AG04449 (cell line): ENCODE measurements at places on chromosomes 4 and X.

DNA sequence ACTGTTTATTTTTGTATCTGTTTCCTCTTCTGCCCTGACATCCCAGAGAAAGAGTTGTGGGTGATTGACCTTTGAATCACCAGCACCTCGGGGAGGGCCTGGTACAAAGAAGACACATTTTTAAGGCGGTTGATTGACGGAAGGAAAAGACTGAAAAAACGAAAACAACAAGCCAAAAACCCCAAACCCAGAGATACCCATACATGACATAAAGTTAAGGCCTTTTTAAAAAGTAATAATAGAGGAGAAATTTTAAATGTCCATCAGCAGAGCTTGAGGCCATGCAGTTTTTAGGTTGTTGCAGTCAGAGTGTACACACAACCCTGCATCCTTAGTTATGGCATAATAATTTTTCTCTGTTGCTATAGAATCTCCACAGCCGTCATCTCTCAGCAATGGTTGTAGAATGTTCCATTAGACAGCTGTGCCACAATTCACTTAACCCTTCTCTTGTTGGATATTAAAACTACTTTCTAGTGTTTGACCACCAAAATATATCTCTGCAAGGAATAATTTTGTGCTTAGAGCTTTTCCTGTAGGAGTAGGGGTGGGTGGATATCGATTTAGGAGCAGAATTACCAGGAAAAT is 110.2 kb downstream of the GNL3L start:
- DNase-seq = no peak

- no peak for DNase-seq
Observed at GRCh38 chr4:5881340-5881739, 11.5 kb downstream of the CRMP1 start.

DNA sequence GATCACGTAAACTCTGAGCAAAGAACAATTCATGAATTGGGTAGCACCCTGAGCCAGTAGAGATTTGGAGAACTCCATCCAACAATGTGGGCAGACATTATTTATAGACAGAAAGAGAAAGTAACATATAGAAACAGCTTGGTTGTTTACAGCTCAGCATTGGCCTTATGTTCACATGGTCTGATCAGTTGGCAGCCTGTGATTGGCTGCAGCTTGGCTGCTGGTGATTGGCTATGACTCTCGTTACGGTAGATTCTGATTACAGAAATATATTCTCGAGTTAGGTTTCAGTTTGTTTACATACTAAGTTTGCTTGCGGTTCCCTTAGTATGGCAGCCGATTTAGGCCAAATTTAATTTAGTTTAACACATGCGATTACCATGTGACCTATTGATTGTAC is 663.4 kb downstream of the RAPGEF2 start:
- DNase-seq = no peak

DNA sequence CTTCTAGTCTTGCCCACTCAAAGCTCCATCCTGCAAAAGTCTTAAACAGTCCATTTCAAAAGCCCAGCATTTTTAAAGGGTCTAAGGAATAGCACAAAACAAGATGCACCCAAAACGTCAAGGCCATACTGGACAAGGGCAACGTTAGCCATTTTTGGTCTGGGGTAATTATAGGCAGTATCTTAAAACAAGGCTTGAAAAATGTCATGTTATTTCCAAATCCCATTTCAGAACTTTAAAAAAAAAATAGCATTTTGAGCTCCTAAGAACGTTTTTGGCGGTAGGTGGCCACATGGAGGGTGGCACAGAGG is 584 bp upstream of the TMEM165 start:
- no peak for DNase-seq

- no peak for DNase-seq
Observed at GRCh38 chr4:2067446-2068197, 8.5 kb downstream of the NAT8L start.

- no peak for DNase-seq
Observed at GRCh38 chrX:137352101-137352660, 213.7 kb upstream of the ZIC3 start.

DNA sequence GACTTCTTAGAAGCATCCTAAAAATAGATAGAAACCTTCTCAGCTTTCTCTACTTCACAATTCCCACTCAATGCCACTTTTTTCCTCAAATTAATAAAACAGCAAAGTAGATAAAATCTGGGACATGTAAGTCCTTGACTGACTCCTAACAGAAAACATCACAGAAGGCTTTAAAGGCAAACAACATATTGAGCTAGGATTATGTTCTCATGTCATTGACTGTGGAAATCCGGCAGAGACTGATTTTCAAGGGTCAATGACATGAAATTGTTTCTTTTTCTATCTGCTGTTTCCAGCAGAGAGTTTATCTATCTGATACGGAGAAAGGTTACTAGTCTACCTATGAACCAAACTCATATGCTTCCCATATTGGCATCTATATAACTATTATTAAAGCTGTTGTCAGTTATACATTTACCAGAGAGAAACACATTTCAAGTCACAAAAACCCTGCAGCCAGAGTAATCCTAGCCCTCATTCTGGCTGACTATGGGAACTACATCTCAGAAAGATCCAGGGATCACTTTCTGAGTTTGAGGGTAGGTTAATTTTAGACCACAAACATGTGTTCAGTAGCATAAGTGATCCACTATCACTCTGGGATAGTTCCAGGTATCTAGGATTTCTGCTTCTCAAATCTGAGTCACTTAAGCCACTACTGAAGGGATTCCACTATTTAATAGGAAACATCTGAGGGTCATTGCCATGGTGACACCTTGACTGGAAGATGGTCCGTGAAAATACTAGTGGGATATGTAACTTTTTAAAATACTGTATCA is 147.6 kb downstream of the PPP3CA start:
- DNase-seq = no peak

DNA sequence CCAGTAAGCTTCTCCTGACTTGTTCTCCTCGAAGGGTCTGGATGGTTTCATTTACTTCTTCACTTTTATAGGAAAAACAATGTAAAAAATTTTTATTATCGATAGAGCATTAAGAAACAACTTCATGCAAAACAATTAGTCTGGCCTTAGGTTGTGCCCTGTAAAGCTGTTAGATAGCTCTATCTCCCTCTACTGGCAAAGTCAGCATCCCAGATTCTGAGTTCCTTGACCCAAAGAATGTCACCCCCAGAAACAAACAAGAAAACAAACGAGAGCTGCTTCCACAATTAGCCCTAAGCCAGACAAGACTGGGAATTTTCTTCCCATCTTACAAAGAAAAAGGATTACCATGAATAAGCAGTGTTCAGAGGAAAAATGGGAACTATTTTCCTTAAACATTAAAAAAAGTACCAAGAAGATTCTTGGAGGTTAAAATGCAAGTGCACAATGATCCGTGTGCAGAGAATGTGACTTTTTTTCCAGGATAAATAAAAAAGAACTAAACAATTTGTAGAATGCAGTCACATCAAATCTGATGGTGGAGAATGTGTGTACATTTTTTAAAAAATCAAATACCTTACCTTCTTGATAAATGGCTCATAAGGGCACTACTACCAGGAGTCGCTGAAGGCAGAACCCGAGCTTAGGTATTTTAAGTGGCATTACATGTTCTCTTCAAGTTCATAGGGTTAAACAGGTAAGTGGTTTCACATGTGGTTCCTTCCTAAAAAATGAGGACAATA is 293.2 kb downstream of the FBXO8 start:
- peak; percentile 9 for DNase-seq

DNA sequence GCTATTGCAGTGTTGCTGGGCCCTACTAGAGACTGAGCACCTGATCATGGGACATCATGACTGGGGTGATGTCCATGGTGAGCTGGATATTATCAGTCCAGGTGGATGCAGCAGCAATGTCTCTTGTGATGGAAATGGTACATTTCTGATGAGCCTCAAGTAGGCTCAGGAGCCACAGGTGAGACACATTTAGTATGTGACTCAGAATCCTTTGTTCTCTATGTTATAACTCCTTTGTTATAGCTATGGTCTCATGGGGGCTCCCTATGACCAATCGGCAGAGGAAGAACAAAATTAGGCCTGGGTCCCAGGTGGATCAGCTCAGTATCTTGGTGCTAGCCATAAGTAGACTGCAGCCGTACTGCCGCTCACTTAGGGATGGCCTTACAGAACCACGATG is 107.9 kb upstream of the FAT1 start:
- no peak for DNase-seq

DNA sequence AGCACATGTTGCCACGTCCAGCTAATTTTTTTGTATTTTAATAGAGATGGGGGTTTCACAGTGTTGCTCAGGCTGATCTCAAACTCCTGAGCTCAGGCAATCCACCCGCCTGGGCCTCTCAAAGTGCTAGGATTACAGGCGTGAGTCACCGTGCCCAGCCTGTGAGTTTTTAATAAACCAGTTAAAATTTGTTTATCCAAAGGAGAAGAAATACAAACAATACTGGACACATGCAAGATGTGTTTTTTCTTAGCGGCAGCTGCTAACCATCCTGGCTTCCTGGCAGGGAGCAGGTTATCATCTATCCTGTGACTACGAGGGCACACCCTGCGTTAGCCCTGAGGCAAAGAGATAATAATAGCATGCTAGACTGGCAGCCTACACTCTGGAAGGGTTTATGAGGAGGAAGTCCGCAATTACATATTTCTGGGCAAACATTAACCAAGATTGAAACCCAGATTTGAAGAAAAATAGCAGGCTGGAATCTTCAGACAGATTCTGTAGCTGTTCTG is 191.4 kb downstream of the SPRY1 start:
- peak; percentile 29 for DNase-seq

- DNase-seq = no peak
Observed at GRCh38 chr4:3469386-3470243, 6.5 kb downstream of the DOK7 start.

DNA sequence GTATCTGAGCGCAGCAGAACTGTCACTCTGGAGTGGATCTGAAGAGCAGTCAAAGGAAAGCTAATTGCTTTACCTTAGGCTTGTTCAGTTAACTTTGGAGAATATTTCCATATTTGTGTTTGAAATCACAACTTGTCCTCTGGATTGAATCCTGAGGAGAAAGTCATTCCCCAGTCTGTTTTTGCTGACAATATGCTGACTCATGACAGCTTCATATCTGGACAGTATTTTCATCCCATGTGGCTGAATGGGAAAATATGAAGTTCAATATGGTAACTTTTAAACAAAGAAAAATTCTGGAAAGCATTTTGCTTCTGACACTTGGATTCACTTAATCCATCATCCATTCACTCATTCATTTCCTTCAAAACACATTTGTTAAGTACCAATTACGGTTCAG is 46.3 kb upstream of the MAGEC3 start:
- DNase-seq = no peak

GRCh38 chrX:103378990-103379389 is 2.7 kb downstream of the BEX3 start:
- no peak for DNase-seq

DNA sequence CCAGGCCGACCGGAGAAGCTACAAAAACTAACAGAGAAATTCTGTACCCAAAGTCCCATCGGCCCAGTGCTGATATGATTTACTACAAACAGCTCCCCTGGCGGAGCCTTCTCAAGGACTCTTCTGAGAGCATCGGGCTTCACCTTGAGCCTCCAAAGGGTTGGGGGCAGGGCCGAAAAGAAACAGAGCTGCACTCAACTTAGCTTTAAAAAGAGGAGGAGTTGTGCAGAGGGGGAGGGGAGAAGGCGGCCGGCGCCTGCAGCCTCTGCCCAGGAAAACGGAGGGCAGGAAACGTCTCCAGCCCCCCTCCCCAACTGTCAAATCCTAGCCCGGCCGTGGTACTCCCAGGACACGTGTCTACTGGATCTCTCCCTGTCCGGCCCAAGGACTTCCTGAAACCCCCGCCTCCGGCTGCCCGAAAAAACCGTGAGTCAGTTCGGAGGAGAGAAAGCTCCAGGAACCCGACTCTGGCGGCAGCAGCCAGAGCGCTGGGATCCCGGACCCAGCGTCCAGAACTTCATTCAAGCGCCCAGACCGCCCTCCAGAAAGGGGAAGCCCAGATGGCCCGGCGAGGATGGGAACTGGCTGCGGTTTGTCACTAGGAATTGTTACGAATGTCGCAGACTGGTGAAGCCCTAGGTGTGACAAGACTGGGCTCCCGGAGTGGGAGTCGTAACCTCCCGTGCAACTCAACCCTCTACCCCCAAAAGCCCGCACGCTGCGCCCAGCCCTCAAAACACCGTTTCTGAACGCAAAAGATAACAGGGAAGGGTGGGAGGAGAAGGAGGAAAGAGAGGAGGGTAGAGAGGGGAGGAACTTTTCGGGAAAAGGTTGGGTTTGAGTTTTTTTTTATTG is 973 bp downstream of the ADAMTS3 start:
- no peak for DNase-seq

DNA sequence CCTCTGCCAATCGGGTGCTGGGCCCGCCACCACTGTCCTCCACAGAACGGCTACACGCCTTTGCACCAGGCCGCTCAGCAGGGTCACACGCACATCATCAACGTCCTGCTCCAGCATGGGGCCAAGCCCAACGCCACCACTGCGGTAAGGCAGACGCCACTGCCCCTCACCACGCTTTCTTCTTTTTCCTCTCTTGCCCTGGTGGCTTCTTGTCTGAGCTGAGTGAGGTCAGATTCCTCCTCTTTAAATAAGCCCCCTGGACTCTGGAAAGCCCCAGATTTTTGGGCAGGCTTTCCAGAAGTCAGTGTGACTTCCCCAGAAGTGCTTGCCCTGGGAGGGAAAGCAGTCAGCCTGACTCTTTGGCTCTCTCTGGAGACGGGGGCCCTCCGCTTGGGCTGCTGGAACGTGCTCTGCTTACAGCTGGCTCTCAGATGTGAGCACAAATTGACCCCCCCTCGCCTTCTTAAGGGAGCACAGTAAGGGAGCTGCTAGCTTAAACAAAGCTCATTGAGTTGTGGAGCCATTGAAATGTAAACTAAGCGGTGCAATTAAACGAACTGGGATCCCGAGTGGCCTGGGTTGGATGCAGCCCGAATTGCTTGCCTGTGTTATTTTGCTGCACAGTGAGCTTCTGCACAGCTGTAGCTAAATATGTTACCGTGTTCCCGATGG is 243.1 kb downstream of the ANK2 start:
- DNase-seq = no peak

- DNase-seq = no peak
Observed at GRCh38 chr4:67684839-67685531, 16.0 kb downstream of the UBA6 start.

- DNase-seq = no peak
Observed at GRCh38 chr4:21768349-21769310, 179.9 kb downstream of the KCNIP4 start.

- DNase-seq = no peak
Observed at GRCh38 chr4:57877047-57877458, 766.9 kb upstream of the IGFBP7 start.

DNA sequence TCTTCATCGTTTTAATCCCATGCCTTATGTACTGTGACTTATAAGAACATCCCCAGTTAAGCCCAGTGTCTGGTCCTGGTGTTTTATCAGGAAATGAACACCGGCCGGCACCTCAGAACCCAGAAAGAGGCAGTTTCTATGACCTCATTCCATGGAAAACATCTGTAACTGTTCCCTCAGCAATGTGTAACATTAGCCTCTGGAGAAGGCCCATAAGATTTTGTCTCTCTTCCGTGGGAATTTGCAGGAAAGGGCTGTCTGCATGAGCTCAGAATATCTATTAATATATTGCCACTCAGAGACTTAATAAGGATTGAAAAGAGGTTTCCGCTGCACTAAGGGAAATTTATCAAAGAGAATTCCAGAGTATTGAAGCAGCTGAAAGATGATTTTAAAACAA is 3.1 kb upstream of the TCEANC start:
- DNase-seq = no peak
